ENCODE measurements at places on chromosomes 5 and 9.

GRCh38 chr5:97065475-97065874, 76.9 kb downstream of the LIX1 start:
- H3K4me1 ChIP-seq = no peaks in the 10 kb centered on the region
- no peak for DNase-seq
- no peak overlapping the region for H3K4me3 ChIP-seq
- H3K36me3 ChIP-seq = no peaks in the 10 kb centered on the region
- H3K27ac ChIP-seq = no peak overlapping the region

GRCh38 chr5:17317473-17317872, 100.0 kb downstream of the BASP1 start:
- no peaks in the 10 kb centered on the region for H3K36me3 ChIP-seq
- H3K4me3 ChIP-seq = no peak overlapping the region
- H3K27ac ChIP-seq = no peak overlapping the region
- no peak for DNase-seq
- H3K4me1 ChIP-seq = no peaks in the 10 kb centered on the region
- no peaks in the 10 kb centered on the region for H3K27me3 ChIP-seq

- no peak overlapping the region for H3K4me3 ChIP-seq
- DNase-seq = no peak
- H3K27me3 ChIP-seq = no peaks in the 10 kb centered on the region
- no peaks in the 10 kb centered on the region for H3K36me3 ChIP-seq
- no peak overlapping the region for H3K27ac ChIP-seq
- no peaks in the 10 kb centered on the region for H3K4me1 ChIP-seq
Observed at GRCh38 chr5:64489857-64490256, 16.0 kb upstream of the RGS7BP start.

DNA sequence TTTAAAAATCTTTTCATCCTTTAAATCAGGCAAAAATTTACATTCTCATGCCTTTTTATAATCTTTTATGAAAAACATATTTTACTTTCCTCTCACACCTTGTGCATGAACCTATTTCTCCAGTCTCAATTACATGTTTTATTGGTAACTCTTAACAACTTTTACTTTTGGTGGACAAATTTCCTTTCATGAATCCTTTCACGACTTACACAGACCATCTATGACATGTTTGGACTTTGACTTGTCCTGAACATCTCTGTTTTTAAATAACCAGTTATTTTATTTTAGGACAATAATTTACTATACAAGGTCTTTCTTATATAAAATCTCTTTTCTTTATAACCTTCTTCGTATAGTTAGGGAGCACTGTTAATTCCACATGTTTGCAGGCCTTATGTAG, 26.5 kb upstream of the MTMR12 start:
- no peak overlapping the region for H3K4me3 ChIP-seq
- no peaks in the 10 kb centered on the region for H3K27me3 ChIP-seq
- no peak for DNase-seq
- H3K36me3 ChIP-seq = peaks cover 8% of the 10 kb centered on the region
- H3K4me1 ChIP-seq = no peaks in the 10 kb centered on the region

DNA sequence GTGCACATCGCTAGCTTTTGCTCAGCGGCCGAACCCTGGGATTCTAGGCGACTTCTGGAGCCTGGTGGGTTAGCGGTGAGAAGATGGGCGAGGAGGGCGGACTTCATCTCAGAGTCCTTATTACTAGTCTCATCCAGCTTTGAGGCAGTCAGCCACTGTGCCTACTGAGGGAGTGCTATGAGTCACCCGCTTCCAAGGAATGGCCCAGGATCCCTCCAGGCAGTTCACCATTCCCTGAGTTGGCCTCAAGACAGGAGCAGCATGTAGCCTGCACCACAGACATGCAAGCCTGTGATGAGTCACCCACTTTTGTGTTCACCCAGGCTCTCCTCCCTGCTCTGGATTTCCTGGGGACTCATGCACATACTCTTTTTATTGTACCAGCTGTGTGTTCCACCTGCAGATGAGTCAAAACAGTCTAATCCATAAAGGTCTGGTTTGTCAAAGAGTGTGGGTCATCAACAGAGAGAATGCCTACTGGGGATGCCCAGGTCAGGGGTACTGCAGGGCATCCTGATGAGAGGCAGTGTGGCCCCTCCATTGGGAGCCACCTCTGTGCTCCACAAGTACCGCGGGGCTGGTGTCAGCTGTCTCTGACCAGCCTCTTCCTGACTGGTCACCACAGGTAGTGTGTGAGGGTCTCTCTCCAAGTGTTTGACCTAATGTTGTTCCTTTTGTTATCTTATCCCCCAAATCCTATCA, 20.2 kb downstream of the SLC22A5 start:
- no peak overlapping the region for H3K4me3 ChIP-seq
- no peak overlapping the region for H3K27ac ChIP-seq
- H3K4me1 ChIP-seq = peaks cover 61% of the 10 kb centered on the region
- H3K36me3 ChIP-seq = no peaks in the 10 kb centered on the region

DNA sequence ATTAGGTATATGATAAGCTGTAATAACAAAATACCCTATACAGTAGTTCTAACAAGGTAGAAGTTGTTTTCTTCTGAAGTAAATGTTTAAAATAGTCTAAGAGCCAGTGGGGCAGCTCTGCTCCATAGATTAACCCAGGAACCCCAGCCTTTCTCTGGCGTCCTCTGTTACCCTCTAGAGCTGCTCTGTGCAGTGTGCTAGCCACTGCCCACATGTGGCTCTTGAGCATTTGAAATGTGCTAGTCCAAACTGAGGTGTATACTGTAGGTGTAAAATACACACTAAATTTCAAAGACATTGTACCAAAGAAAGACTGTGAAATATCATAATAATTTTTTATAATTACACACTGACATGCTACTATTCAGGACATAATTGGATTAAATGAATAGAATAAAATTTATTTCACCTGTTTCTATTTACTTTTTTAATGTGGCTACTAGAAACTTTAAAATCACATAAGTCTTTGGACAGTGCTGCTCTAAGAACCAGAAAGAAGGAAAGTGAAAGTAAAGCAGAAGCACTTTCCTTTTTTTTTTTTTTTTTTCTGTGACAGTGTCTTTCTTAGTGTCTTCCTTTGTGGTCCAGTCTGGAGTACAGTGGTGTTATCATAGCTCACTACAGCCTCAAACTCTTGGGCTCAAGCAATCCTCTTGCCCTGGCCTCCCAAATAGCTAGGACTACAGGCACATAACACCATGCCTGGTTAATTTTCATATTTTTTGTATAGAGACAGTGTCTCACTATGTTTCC, 39.3 kb downstream of the RAI14 start:
- no peak overlapping the region for H3K4me3 ChIP-seq
- no peak overlapping the region for H3K27ac ChIP-seq
- peaks cover 16% of the 10 kb centered on the region for H3K4me1 ChIP-seq
- H3K27me3 ChIP-seq = no peaks in the 10 kb centered on the region
- DNase-seq = no peak
- H3K36me3 ChIP-seq = no peaks in the 10 kb centered on the region

DNA sequence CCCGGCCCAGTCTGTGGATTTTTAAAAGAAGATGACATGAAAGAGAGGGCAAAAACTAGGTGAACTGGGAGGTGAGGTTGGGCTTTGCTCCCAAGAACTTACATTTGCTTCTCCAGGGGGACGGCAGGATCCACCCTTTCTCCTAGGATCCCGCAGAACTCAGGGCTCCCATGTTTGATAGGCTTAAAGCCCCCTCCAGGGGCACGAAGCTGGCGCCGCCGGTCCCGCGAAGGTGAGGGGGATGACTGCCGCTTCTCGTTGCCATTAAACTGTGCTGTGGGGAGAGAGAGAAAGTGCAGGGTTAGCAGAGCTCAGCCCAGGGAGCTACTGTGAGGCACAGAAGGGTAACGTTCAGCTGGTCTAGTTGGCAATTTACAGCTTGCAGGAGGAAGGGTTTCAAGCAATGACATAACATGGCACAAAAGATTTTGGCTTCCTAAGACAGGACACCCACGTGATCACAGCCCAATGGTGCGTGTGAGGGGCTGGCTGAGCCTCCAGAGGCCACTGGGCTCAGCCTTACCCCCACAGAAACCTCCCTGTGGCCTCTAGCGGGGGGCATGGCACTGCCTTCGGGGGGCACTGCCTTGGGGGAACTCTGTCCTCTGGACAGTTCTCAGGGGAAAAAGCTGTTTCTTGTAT, 52.0 kb upstream of the SLC25A51 start:
- no peak overlapping the region for H3K4me3 ChIP-seq
- peaks cover 2% of the 10 kb centered on the region for H3K36me3 ChIP-seq
- peaks cover 31% of the 10 kb centered on the region for H3K4me1 ChIP-seq
- no peak overlapping the region for H3K27ac ChIP-seq
- no peak for DNase-seq

- H3K4me3 ChIP-seq = no peak overlapping the region
- DNase-seq = no peak
- no peaks in the 10 kb centered on the region for H3K36me3 ChIP-seq
- H3K27ac ChIP-seq = no peak overlapping the region
- no peaks in the 10 kb centered on the region for H3K4me1 ChIP-seq
- H3K27me3 ChIP-seq = no peaks in the 10 kb centered on the region
Observed at GRCh38 chr5:89036704-89037489, 153.9 kb upstream of the MEF2C start.

DNA sequence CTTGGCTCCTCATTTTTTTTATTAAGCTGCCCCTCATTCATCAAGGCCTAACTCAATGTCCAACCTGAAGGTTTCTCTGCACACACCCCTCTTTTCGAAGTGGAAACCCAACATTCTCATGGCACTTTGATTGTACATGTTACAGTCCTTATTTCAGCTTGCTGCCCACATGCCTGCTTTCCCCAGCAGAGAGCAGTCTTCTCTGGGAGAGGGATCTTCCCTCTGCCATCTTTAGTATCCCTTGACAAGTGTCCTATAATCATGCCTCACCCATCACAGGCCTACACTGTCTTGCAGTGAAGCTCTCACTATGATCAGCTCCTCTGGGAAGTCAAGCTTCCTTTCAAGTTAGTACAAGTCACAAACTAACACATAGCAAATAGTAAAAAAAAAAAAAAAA, 175.1 kb downstream of the ACER2 start:
- no peak for DNase-seq
- H3K27ac ChIP-seq = no peak overlapping the region
- H3K4me3 ChIP-seq = no peak overlapping the region
- peaks cover 3% of the 10 kb centered on the region for H3K27me3 ChIP-seq

DNA sequence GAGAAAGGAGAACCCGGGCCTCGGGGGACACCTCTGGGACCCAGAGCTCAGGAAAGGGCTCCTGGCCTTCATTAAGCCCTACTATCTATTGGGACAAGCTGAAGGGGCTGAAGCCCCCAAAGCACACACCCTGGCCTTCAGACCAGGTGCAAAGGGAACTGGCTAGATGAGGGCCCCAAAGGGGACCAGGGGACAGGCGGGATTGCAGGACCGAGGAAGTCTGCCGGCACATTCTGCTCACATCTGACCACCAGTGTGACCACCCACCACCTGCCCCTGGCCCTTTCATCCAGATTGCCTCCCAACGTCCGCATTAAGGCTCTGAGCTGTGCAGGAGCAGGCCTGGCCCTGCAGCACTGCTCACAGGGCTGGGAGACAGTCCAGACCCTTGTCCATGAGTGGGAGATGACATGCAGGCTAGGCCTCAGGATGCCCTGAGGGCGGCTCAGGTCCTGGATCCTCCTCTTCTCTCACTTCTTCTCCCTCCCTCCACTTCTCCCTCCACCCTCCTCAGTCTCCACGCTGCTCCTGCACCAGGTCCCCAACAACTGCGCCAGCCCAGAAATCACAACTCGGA, 19.2 kb downstream of the PSD2 start:
- peaks cover 3% of the 10 kb centered on the region for H3K27me3 ChIP-seq
- no peaks in the 10 kb centered on the region for H3K36me3 ChIP-seq
- DNase-seq = no peak

- no peaks in the 10 kb centered on the region for H3K36me3 ChIP-seq
- no peak for DNase-seq
- H3K4me3 ChIP-seq = no peak overlapping the region
- no peaks in the 10 kb centered on the region for H3K27me3 ChIP-seq
- no peak overlapping the region for H3K27ac ChIP-seq
- H3K4me1 ChIP-seq = no peaks in the 10 kb centered on the region
Observed at GRCh38 chr5:118902656-118903438, 85.5 kb downstream of the DTWD2 start.

- no peak overlapping the region for H3K27ac ChIP-seq
- H3K4me3 ChIP-seq = no peak overlapping the region
- DNase-seq = no peak
- no peaks in the 10 kb centered on the region for H3K36me3 ChIP-seq
Observed at GRCh38 chr9:131754846-131755245, 15.0 kb upstream of the RAPGEF1 start.

- DNase-seq = no peak
- no peak overlapping the region for H3K4me3 ChIP-seq
- no peak overlapping the region for H3K27ac ChIP-seq
- H3K36me3 ChIP-seq = peaks cover 16% of the 10 kb centered on the region
- no peaks in the 10 kb centered on the region for H3K27me3 ChIP-seq
Observed at GRCh38 chr9:79674052-79674777, 102.5 kb downstream of the TLE4 start.
